ENCODE measurements at places on chromosomes 6 and 20.

DNA sequence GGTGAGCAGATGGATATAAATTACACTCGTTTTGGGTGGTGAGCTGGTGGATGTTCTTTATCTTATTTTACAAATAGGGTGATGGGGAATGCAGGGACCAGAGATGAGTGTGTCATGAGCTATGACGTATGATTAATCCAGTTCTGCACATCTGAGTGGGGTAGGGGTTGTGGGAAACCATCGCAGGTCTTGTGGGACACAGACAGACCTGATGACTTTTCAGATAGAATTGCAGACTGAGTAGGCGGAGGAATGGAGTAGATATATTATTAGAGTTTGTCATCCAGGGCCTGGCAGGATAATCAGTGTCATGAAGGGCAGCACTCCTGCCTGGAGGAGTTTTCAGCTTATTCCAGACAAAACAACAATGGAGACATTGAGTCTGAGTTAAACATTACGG lies 12.9 kb upstream of the DSP start:
- DNase-seq: no peak

GRCh38 chr20:58832457-58832856 lies 18.2 kb downstream of the GNAS-AS1 start:
- no peak for DNase-seq

DNA sequence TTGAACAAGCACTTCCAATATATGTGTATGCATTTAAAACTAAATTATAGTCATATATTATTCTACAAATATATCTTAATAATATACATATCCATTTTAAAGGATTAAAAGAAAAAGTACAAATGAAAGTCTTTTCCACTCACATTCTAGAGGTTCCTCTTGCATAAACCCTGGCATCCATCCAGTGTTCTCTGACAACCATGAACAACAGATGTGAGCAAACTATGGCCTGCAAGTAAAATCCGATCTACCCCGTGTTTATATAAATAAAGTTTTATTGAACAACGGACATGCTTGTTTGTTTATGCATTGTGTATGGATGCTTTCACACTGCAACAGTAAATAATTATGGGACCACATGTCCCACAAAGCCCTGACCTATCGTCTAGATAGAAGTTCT lies 1122.3 kb downstream of the EPHA7 start:
- DNase-seq: no peak

- DNase-seq: peak; percentile 72
Observed at GRCh38 chr6:33197431-33198048, 2.9 kb downstream of the RXRB start.

DNA sequence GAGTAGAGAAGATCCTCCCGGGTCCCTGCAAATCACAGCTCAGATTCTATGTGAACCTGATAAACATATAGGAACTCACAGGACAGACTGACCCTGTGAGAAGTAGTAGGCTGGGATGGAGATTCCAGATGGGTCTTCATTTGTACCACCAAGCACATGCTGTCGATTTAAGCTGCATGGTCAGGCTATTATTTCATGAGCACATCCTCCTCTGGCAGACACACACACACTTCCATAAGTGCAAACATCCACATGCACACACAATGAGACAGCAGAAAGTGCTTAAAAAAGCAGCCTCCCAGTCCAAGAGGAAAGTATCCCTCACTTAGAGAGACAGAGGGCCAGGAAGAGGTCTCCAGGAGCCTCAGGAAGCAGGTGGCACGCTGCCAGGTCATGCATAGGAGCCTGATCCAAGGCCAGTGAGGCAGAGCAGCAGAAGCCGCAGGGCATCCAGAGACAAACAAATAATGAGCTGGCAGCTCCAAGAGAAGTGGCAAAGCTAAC lies 131.8 kb downstream of the UNC5CL start:
- DNase-seq: no peak

GRCh38 chr6:35496036-35496840 lies 641 bp downstream of the TEAD3 start:
- DNase-seq: peak; percentile 77

DNA sequence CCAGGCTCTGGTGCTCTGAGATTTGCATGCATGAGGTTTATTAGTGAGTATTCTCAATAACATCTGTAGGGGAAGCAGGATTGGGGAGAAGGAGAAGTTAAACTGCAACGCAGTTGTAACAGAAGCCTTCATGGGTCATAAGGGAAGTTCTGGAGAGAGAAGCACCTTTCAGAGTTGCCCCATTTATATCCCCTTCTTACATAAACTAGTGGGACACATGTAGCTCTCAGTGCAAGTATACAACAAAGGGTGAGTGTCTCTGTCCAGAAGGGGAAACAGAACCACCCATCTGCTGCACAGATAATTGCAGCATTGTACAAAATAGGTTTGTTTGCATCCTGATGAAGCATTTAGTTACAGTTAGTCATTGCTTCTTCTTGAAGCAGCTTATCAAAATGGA lies 4.3 kb upstream of the ADGB start:
- DNase-seq: no peak

GRCh38 chr6:155578251-155578650 lies 122.6 kb upstream of the NOX3 start:
- no peak for DNase-seq

DNA sequence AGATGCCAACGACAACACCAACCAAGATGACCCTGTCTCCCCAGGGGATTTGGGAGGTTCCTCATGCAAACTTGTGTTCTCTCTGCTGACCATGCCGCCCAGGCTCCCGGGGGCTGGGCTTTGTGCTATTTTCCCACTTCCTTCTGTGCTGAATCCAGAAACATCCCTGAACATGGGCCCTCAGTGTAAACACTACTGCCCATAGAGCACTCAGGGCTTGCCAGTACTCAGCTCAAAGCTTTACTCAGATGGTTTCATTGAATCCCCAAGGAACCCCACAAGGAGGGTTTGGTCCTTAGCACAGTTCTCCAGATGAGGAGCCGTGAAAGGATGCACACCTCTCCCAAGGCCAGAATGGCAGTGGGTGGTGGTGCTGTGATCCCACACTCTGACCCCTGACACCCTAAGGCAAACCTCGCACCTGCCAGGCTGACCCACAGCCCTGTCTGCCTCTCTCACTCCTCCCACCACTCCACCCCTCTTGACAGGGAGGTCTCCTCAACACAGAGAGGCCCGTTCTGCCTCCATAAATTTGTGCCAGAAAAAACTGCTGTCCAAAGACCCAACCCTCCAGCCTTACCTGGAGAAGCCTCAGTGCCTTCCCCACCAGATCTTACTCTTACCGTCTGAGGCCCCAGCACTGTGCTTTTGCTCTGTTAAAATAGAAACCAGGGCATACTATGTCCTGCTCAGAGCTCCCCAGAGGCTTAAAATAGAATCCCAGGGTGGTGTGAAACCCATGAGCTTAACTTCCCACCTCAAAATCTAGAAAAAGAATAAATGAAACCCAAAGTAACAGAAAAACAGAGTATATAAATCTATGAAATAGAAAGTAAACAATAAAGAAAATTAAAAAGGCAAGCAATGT lies 283.0 kb upstream of the CDH4 start:
- DNase-seq: no peak

DNA sequence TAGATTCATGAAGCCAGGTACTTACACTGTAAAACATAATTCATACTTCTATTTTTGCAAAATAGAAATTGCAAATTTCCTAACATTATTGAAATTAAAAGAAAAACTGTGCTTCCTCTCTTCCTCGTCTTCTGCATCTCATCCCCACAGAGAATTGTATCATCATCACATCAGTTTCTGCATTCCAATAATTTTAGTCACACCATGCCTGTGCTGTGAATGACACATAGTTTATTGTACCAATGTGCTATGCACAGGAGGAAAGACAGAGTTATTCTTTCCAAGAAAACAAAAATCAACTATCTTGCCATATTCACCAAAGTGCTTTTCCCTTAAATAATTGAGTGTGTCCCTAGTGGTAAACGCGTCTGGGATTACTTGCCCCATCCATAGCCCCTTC lies 38.1 kb upstream of the FAM135A start:
- DNase-seq: no peak

GRCh38 chr6:44569931-44570385 lies 182.5 kb downstream of the CDC5L start:
- DNase-seq: no peak

DNA sequence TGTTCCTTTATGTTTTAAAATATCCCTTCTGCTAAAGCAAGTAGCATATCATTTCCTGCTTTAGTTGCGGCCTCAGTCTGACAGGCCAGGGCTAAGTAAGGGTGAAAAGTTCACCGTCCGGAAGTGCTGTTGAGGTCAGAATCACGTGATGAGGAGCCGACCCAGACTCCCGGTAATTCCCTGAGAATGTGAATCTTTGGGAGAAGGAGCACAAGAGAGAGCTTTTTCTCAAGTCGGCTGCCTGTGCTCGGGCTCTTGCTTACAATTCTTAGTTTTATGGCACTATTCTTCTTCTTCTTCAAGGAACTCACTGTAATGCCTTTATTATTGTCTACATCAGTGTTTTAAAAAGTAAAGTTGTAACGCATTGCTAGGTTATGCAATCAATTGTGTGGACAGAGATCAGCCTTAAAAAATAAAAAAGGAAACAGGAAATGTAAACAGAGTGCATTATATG lies 309.3 kb downstream of the PRL start:
- peak; percentile 49 for DNase-seq

GRCh38 chr6:55969526-55969925 lies 94.1 kb upstream of the BMP5 start:
- no peak for DNase-seq

- no peak for DNase-seq
Observed at GRCh38 chr6:162271922-162272321, 455.6 kb downstream of the PRKN start.

- no peak for DNase-seq
Observed at GRCh38 chr6:167127785-167128531, 5.1 kb downstream of the CCR6 start.

GRCh38 chr6:36590237-36590636 lies 3.9 kb upstream of the SRSF3 start:
- no peak for DNase-seq

DNA sequence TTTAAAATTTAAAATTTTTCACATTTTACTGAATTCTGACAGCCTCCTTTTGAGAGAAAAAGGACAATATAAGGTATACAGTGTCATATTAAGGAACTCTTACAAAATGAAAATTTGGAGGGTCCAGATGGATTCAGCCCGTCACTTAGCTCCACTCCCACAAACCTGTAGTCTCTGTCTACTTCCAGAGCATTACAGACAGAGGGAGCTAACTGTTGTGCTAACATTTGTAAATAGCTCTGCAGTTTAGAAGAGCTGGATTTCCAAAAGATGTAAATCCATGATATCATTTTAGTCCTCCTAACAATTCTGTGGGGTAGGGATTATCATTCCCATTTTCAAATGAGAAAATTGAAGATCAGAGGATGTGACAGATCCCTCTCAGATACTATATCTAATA lies 16.1 kb upstream of the SERINC3 start:
- no peak for DNase-seq

DNA sequence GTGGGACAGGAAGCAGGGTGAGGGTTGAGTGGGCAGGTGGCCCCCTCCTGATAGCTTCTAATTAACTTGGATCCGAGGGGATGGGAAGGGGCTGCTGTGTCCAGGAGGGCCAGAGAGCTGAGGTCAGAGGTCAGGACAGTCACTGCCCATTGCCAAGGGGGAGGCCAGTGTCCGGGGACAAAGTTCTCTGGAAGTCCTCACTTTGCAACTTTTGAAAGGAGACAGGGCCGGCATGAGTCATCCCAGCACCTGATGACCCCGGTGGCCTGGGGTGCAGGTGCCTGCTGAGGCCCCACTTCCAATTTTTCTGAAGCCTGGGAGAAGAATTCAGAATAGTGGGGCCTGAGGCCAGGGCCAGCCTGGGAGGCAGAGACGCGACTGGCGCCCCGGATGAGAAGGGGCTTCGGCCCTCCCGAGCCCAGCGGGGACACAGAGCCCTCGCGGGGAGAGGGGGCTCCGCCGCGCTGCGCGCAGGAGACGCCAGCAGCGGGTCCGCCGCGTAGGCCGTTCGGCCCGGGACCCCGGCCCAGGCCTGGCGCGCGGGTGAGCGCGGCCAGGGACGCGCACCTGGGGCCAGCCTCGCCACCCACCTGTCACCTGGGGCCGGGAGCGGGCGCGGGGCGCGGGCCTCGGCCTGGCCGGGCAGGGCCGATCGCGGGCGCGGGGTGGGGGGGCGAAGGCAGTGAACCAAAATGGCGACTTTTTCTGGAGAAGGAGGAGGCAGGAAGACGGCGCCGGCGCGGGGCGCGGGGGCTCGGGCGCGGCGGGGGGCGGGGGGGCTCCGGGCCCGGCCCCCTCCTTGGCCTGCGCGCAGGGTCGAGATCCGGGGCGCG lies 586 bp downstream of the ZNF512B start:
- DNase-seq: no peak

GRCh38 chr6:3321875-3322274 lies 63.1 kb downstream of the PSMG4 start:
- no peak for DNase-seq

- DNase-seq: no peak
Observed at GRCh38 chr20:21435576-21435975, 38.2 kb upstream of the NKX2-4 start.

- DNase-seq: peak; percentile 96
Observed at GRCh38 chr20:31608251-31608945, 3.3 kb downstream of the ID1 start.

DNA sequence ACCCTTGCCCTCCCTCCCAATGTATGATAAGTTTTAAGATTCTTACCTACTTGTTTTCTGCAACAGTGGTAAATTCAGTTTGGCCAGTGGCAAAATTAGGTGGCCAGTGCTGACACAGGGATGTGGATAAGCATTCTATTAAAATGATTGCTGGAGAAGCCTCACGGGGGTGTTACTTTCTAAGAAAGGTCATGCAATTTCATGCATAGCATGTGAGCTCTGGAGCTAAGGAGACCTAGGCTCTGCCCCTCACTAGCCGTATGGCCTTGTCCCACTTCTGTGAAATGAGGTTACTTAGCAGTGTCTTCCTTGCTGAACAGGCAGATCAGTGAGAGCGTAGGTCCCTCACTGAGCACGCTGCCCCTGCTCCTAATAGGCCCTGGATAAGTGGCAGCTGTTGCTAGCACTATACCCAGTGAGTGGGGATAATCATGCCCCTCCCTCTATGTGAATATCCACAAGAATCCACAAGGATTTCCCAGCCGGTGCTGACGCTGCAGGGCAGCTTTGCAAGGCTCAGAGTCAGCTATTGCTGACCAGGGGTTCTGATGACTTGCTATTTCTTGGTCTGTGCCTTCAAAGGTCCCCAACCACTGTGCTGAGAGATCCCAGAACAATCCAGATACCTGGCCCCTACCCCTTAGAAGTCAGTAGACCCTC lies 86.5 kb upstream of the MRPS10 start:
- DNase-seq: no peak

- no peak for DNase-seq
Observed at GRCh38 chr6:5481033-5481432, 219.7 kb downstream of the FARS2 start.

DNA sequence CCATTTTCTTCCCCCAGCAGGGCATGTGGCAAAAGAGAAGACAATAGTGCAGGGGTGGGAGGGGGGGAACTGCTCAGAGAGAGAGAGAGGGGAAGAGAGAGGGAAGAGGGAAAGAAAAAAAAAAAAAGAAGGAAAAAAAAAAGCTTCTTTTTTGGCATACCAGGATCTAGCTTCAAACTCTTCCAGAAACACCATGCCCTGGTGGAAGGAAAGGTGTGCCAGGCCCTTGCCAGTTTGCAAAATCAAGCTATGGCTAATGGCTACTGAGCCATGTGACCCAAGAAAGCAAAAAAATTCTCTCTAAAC lies 326 bp downstream of the ZMYND8 start:
- no peak for DNase-seq

GRCh38 chr6:86154852-86155251 lies 512.2 kb upstream of the SYNCRIP start:
- DNase-seq: no peak

Data from HuH-7.5 (cell line).